Right renal cortex interstitium (tissue), 3 donors: ENCODE measurements at places on chromosomes 2 and 18. TPM values are rescaled to one million over a fixed set of nuclear protein-coding genes. Genes with fewer than 3 reads are reported as not detected.

Gene ABCG5
- 0.31 TPM for polyA plus RNA-seq

Gene TRMT61B
- polyA plus RNA-seq, result 30.1 TPM

DNA sequence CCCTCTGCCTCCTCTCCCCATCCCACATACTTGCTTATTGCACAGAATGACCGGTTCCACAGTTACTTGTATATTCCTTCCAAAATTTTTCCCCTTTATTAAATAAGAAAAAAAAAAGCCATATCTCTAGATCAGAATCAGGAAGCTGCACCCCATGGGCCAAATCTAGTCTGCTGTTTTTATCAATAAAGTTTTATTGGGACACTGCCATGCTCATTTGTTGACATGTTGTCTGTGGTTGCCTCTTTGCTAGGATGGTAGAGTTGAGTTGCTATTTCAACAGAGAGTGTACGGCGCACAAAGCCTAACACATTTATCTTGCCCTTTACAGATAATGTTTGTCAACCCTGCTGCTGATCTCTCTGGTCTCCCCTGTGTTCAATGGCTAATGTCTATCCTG is 15.8 kb upstream of the PIEZO2 start:
- DNase-seq, result no peak

Gene LGALSL
- polyA plus RNA-seq, result 46.3 TPM

DNA sequence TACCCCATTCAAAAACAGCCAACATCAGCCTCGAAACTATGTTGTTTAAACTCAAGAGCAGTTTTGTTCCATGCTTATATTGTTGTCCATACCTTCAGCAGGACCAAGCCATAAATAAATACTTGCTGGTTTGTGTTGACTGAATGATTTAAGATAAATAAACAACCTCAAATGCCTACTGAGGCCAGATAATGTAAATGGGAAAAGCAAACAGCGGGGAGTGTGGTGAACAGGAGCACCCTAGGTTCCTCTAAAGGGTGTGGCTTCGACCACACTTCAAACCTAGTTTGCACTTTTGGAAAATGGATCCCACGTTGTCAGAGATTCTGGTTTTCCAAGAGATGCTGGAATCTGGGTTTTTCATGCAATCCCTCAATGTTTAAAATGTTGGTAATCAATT is 1.7 kb upstream of the PMAIP1 start:
- no peak for DNase-seq

- no peak for DNase-seq
These were observed 20.7 kb upstream of the GYPC start for GRCh38 chr2:126635281-126635680.

GRCh38 chr18:72973841-72974240 is 106.1 kb upstream of the NETO1 start:
- no peak for DNase-seq

Gene GATA6
- 8.7 TPM for polyA plus RNA-seq

DNA sequence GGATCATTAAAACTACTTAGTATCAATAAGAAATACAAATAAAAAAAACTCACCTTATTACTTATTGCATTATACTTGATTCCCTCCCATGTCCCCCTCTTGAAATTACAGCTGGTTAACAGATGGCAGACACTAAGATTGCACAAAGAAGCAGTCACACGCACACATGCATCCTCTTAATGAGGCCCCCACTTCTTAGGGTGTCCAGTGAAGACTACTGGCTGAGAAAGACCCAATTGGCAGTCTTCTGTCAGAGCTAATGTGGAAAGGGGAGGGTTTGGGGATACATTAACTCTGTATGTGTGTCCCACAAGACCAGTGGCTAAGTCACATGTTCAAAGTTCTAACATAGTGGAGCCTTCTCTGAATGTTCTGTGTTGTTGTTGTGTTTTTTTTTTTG is 210.7 kb downstream of the MTX2 start:
- DNase-seq, result no peak

GRCh38 chr18:24366328-24366727 is 31.3 kb downstream of the OSBPL1A start:
- DNase-seq, result no peak

DNA sequence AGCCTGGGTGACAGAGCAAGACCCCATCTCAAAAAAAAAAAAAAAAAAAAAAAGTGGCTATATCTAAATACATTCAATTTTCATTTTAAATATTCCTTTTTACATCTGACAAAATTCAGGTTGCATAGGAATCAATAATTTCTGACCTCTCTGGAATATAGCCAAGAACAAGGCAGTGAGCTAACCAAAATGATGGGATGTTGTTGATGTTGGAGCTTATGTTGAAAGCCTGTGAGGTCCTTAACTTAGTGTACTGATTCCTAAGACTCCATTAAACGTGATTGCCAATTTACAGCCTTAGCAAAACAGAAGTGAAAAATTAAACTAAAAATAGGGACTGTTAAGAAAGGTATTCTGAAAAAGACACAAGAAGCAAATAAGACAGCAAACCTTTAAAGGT is 109.6 kb downstream of the MEP1B start:
- no peak for DNase-seq

DNA sequence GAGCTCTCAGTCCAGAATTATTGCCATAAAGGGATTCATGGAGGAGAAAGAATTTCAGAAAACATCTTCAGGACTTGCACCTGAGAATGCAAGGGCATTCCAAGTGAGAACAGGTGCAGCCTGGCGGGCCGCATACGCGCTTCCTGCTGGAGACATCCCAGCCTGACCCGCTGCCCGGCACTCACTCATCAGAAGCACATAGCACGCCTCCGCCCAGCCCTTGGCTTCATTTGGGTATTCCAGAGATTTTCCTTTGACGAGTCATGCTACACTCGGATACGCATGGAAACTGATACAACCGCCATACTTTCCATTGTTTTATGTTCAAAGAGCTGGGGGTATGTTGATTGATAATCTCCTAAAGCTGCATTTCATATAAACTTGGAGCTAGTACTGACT is 228.0 kb upstream of the ID2 start:
- no peak for DNase-seq

Gene CREG2
- polyA plus RNA-seq, result 0.68 TPM

Gene DPP10
- polyA plus RNA-seq, result 15.6 TPM

DNA sequence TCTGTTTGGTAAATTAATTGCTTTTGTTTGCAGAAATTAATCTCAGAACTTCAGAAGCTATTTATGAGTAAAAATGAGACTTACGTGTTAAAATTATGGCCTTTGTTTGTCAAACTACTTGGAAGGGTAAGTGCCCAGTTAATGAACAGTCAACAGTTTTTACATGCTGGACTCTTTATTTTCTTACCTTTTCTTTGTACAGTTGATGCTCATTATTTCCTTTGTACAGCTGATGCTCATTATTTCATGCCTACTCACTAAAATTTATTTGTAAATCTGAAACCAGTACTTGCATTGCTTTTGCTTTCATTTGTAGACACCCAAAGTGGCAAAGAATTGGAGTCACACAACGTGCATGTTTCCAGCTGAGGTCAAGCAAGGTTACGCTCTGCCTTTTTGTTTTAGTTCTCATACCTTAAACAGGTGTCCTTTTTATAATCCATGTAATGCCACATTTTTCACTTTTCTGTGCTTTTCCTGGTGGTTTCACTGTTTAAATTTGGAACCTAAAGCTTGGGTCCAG is 13.3 kb downstream of the RIF1 start:
- DNase-seq, result no peak

- DNase-seq, result no peak
These were observed 422.5 kb upstream of the PIK3C3 start for GRCh38 chr18:41532344-41533086.

Gene SLC5A7
- 0.76 TPM for polyA plus RNA-seq

GRCh38 chr2:69948032-69948962 is 13.1 kb downstream of the ASPRV1 start:
- no peak for DNase-seq

DNA sequence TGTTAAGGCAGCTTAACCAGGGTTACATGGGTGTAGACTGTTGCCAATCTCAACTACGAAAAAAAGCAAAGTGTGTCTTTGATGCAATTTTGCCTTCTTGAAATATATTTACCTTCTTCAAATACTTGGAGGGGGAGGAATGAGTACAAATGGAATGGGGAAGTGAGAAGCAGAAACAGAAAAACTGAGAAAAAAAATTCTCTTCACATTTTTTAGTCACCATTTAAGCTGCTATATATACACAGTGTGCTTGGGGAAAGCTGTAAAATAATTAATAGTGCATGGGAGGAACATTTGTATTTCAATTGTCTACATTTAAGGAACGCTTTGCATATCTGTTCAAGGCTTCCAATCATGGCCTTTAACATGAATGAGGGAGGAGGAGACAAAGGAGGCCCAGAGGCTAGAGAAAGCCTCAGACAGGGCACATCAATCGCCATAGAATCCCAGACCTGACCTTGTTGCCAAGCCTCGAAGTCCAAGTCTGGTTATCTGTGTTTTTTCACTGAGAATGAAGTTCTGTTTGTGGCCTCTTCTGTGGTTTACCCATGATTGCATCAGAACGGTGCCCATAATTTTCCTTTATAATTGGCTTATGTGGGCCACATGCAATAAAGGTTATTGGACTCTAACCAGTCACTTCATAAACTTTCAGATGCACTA is 158.6 kb downstream of the PIK3C3 start:
- no peak for DNase-seq

Gene EFR3B
- 5.7 TPM for polyA plus RNA-seq

GRCh38 chr2:98606431-98606830 is 1.9 kb downstream of the COA5 start:
- DNase-seq, result no peak

Gene PDE1A
- polyA plus RNA-seq, result 25.2 TPM

Gene UCN
- 0.19 TPM for polyA plus RNA-seq

GRCh38 chr2:53130441-53130943 is 637.1 kb upstream of the CHAC2 start:
- no peak for DNase-seq

Gene IWS1
- 77.6 TPM for polyA plus RNA-seq

DNA sequence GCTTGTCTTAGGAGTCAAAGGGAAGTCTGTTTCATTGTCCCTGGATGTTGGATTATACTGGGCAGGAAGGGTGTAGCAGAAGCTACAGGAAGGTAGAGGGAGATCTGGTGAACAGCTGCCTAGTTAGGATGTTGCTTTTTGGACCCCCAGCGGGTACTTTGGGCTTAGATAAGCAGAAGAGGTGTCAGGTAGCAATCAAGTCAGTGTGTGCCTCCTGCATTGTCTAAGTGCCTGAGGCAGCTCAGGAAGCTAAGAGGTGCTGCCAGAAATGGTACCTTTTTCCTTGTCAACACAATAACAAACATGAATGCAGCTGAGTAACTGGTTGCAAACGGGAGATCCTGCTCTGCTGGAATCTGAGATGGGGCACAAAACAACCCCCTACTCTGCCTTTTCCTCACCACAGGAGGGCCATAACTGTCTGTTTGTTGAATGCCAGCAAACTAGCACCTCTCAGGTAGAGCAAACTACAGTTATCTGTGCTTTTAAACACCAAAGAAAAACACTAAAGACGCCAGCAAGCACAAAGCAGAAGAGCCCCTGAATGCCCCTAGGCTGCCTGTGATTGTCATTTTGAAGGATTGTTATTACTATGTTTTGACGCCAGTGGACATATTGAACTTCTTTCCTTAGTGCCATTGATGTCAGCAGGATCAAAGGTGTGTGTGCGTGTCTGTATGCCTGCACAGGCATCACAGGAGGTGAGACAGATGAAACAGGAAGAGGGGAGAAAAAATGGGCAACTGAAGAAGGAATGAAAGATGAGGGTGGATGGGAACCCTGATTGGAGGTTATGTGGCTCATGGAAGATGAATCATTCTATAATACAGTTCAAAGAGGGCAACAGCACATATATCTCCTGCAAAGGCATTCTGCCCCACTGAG is 151.4 kb downstream of the ETAA1 start:
- DNase-seq, result no peak

DNA sequence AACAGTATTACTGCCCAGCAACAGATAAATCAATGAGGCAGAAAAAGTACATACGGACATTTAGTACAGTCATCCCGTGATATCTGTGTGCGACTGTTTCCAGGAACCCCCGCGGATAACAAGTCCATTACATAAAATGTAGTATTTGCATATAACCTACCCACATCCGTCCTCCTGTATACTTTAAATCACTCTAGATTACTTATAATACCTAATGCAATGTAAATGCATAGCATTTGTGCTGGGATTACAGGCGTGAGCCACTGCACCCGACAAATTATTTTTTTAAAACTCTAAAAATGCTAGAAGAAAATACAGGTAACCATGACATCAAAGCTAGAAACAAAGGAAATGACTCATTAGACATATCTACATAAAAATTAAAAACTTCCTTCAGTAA is 91.6 kb downstream of the FAM161A start:
- no peak for DNase-seq

DNA sequence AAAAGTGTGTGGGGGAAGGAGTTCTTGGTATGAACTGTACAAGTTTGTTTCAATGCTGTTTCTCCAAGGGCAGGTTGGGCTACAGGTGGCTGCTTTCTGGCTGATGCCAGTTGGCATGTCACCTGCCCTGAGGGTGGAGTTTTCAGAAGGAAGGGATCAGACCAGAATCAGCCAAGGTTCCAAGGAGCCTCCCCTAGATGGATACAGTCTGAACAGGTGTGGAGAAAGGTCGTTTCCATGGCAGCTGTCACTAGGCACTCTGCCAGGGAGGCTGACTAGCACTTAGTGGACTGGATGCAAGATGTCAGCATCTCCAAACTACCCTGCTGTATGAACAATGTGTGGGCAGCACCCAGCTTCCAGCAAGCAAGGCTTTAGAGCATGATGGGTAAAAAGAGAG is 444.4 kb upstream of the HNRNPA3 start:
- no peak for DNase-seq

- peak; percentile 54 for DNase-seq
These were observed 2.1 kb downstream of the GULP1 start for GRCh38 chr2:188293601-188294351.

GRCh38 chr2:163200741-163201140 is 362.2 kb upstream of the KCNH7 start:
- DNase-seq, result no peak

DNA sequence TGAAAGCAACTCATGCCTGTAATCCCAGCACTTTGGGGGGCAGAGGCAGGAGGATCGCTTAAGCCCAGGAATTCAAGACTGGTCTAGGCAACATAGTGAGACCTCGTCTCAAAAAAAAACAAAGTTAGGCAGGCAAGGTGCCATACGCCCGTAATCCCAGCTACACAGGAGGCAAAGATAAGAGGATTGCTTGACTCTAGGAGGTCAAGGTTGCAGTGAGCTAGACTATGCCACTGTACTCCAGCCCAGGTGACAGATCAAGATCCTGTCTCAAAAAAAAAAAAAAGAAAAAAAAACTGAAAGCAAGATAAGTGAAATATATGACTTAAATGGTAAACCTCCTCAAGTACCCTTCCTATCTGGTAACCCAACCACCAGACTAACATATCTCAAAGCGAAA is 59.8 kb downstream of the USP34 start:
- DNase-seq, result no peak

GRCh38 chr18:42925036-42925435 is 190.4 kb downstream of the RIT2 start:
- no peak for DNase-seq

GRCh38 chr2:172098650-172099471 is 3.8 kb downstream of the DLX2 start:
- peak; percentile 55 for DNase-seq

- no peak for DNase-seq
These were observed 28.0 kb downstream of the ARID5A start for GRCh38 chr2:96564563-96564962.
